ENCODE measurements at places on chromosomes 1 and 21. TPM values are rescaled to one million over a fixed set of nuclear protein-coding genes. Genes with fewer than 3 reads are reported as not detected.

GRCh38 chr1:67923074-67923473 lies 89.8 kb upstream of the GNG12 start:
- H3K27ac ChIP-seq: no peak overlapping the region
- no peak overlapping the region for H3K4me3 ChIP-seq
- DNase-seq: no peak
- H3K36me3 ChIP-seq: no peaks in the 10 kb centered on the region

DNA sequence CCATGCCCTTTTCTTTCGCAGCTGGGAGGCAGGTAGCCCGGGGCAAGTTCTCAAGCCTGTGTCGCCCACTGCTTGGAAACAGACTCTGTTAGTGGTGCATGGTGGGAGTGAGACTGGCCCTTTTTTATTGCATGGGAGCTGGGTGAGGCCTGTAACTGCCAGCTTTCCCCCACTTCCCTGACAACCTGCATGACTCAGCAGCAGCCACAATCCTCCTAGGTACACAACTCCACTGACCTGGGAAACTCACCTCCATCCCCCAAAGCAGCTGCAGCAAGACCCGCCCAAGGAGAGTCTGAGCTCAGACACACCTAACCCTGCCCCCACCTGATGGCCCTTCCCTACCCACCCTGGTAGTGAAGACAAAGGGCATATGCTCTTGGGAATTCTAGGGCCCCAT lies 25.8 kb downstream of the PIGP start:
- no peak overlapping the region for H3K27ac ChIP-seq
- peak; percentile 66 for DNase-seq
- H3K4me1 ChIP-seq: peaks cover 14% of the 10 kb centered on the region
- H3K4me3 ChIP-seq: no peak overlapping the region
- no peaks in the 10 kb centered on the region for H3K36me3 ChIP-seq
- no peaks in the 10 kb centered on the region for H3K27me3 ChIP-seq

DNA sequence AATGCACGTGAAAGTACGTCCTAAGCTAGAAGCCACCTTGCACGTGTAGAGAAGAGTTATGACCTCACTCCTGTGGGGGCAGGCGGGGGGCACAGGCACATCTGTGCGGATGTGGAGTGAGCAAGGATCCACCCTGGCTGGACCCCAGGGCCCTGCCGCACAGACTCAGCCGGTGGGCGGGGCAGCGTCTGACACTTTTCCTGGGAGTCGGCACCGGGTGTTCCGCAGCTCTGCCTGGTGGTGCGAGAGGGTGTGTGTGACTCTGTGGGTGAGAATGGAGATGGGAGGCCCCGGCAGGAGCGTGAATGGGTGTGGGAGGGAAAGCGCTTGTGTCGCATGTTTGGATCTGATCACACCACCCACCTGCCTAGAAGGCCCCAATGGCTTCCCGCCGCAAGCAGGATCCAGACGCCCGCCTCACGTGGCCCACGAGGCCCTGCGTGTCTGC lies 29.5 kb downstream of the RAP1GAP start:
- H3K36me3 ChIP-seq: no peaks in the 10 kb centered on the region
- no peak overlapping the region for H3K4me3 ChIP-seq

GRCh38 chr1:59236721-59237545 lies 60.0 kb upstream of the FGGY start:
- no peaks in the 10 kb centered on the region for H3K27me3 ChIP-seq
- H3K27ac ChIP-seq: no peak overlapping the region
- DNase-seq: no peak
- no peaks in the 10 kb centered on the region for H3K36me3 ChIP-seq
- no peak overlapping the region for H3K4me3 ChIP-seq

Gene CFHR5
- not detected for total RNA-seq

GRCh38 chr1:230138561-230139239 lies 71.7 kb downstream of the GALNT2 start:
- H3K4me3 ChIP-seq: no peak overlapping the region
- no peak overlapping the region for H3K27ac ChIP-seq
- DNase-seq: no peak
- no peaks in the 10 kb centered on the region for H3K4me1 ChIP-seq

DNA sequence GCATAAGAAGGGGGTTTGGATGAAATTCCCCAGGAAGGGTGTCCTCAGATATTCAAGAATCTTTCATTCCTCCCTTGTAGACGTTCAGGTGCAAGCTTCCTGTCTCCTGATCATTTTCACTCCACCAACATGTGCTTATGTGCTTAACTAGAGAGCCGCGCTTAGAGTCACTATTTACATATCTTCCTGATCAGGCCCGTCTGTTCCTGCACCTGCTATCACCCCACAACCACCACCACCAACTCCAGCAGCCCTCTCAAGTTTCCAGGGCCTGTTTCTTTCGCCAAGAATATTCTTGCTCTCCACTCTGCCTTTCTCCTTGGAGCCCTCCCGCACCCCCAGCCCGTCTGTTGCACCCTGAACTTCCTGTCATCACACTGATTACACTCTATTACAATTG lies 113.4 kb downstream of the SPSB1 start:
- H3K4me3 ChIP-seq: no peak overlapping the region
- no peak overlapping the region for H3K27ac ChIP-seq
- H3K36me3 ChIP-seq: no peaks in the 10 kb centered on the region
- H3K27me3 ChIP-seq: no peaks in the 10 kb centered on the region
- H3K4me1 ChIP-seq: no peaks in the 10 kb centered on the region
- no peak for DNase-seq

Gene INAVA
- 54.3 TPM for total RNA-seq

Gene FMO3
- not detected for total RNA-seq

- H3K4me1 ChIP-seq: no peaks in the 10 kb centered on the region
- DNase-seq: no peak
- H3K27ac ChIP-seq: no peak overlapping the region
- peaks cover 16% of the 10 kb centered on the region for H3K27me3 ChIP-seq
- no peak overlapping the region for H3K4me3 ChIP-seq
Measured at GRCh38 chr1:223180731-223181321, 37.8 kb upstream of the TLR5 start.

DNA sequence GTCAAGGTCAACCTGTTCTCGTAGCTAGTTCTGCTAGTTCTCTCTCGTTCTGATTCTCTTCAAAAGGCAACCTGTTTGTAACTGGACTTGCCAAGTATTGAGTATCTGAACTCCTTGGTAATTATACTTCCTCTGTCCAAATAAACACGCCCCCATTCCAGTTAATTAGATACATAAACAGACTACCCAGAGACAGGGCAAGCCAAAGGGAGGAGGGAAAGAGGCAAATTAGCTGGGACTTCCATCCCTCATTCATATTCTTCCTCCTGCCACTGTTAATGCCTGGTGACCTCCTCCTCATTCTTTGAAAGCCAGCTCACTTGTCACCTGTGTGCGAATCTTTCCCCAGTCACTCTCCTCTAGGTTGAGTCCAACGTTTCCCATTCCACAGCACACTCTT lies 62.9 kb downstream of the LPAR3 start:
- no peak overlapping the region for H3K4me3 ChIP-seq
- no peaks in the 10 kb centered on the region for H3K4me1 ChIP-seq
- DNase-seq: no peak
- H3K27ac ChIP-seq: no peak overlapping the region
- no peaks in the 10 kb centered on the region for H3K36me3 ChIP-seq

Gene HMCN1
- total RNA-seq: 7.4 TPM

DNA sequence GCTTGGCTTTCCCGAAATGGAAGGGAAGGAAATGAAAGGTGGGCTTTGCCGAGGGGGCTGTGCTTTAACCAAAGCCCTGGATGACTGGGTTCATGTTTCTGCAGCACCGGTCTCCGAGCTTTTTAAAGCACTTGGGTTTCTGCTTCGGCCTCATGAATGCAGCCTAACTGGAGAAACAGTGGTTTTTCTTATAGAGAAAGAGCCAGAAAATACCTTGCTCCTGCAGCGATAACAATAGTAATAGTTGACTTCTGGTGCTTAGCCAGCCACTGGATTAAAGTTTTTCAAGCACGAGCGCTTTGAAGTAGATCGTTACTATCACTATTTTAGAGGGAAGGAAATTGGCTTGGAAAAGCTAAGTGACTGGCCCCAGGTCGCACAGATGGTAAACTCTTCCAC lies 500 bp upstream of the DOCK7 start:
- peak overlapping the region; percentile 66 for H3K27ac ChIP-seq

Gene LRRC8D
- 30.9 TPM for total RNA-seq

GRCh38 chr1:51799372-51799771 lies 79.2 kb downstream of the NRDC start:
- DNase-seq: no peak
- H3K27me3 ChIP-seq: no peaks in the 10 kb centered on the region
- H3K4me3 ChIP-seq: no peak overlapping the region

Gene NAXE
- 129 TPM for total RNA-seq

DNA sequence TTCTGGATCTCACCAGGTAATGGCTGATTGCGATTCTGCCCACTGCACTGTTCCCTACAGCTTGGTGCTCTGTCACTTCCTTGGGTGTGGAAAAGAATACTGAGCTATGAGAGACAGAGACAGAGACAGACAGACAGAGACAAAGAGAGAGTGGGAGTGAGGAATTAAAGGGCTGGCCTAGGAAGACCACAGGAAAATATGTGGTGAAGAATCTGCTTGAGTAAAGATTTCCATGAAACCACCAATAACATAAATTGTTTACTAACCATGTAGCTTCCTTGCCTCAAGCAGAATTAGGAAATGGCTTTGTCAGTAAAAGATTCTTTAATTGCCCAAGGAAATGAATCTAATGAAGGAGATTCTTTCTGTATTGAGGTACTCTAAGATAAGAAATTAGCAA lies 54.4 kb downstream of the MPZL1 start:
- peaks cover 78% of the 10 kb centered on the region for H3K36me3 ChIP-seq
- no peaks in the 10 kb centered on the region for H3K27me3 ChIP-seq
- H3K4me3 ChIP-seq: no peak overlapping the region
- no peak overlapping the region for H3K27ac ChIP-seq
- no peak for DNase-seq

- no peaks in the 10 kb centered on the region for H3K27me3 ChIP-seq
- H3K4me1 ChIP-seq: peaks cover 11% of the 10 kb centered on the region
- peak; percentile 95 for DNase-seq
- H3K4me3 ChIP-seq: peak within 1 kb of the TSS; percentile 86
Measured at GRCh38 chr1:17011439-17012307, at the start of gene ATP13A2. TSS of gene ATP13A2 (minus strand) at chr1:17011928. CDS start at chr1:17011738, 190 bp downstream.

DNA sequence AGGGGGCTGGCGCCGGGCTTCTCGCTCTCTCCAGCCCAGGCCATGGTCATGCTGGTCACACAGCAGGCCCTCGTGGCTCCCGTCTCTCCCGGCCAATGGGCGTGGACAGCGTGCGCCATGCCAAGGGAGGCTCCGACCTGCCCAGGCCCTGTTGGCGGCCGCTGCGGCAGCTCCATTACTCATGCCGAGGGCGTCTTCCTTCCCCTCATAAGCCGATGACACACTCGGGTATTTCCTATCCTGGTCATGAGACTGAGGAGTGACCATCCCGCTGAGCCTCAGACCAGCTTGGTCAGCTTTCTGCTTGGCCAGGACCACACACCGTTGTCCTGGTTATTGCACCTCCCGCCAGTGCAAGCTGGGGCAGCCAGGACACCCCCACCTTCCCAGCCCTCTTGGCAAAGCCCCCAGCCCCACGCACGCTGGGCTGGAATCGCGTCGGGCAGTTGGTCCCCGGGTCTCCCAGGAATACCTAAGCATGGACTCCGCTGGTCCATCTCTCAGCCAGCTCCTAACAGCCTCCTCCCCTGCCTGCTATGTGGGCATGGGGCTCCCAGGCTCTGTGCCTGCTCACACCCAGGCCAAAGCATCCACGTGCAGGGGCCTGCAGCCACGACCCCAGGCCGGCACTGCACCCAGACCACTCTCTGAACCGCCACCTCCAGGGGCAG lies 49.8 kb downstream of the ARHGEF16 start:
- no peak overlapping the region for H3K27ac ChIP-seq
- no peak for DNase-seq
- no peaks in the 10 kb centered on the region for H3K36me3 ChIP-seq
- H3K4me1 ChIP-seq: no peaks in the 10 kb centered on the region
- H3K27me3 ChIP-seq: no peaks in the 10 kb centered on the region
- H3K4me3 ChIP-seq: no peak overlapping the region

Gene S100A1
- total RNA-seq: 2.1 TPM

Gene CFAP45
- 0.55 TPM for total RNA-seq

Gene SLC30A7
- total RNA-seq: 26.2 TPM

DNA sequence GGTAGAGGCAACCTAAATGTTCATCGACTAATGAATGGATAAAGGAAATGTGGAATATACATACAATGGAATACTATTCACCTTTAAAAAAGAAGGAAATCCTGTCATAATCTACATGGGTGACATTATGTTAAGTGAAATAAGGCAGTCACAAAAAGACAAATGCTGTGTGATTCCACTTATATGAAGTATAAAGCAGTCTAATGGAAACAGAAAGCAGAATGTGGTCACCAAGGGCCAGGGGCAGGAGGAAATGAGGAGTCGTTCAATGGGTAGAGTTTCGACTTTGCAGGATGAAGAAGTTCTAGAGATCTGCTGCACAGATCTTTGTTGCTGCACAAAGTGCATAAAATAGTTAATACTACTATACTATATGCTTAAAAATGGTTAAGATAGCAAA lies 7.8 kb downstream of the DIPK1A start:
- H3K36me3 ChIP-seq: no peaks in the 10 kb centered on the region
- H3K4me1 ChIP-seq: no peaks in the 10 kb centered on the region

DNA sequence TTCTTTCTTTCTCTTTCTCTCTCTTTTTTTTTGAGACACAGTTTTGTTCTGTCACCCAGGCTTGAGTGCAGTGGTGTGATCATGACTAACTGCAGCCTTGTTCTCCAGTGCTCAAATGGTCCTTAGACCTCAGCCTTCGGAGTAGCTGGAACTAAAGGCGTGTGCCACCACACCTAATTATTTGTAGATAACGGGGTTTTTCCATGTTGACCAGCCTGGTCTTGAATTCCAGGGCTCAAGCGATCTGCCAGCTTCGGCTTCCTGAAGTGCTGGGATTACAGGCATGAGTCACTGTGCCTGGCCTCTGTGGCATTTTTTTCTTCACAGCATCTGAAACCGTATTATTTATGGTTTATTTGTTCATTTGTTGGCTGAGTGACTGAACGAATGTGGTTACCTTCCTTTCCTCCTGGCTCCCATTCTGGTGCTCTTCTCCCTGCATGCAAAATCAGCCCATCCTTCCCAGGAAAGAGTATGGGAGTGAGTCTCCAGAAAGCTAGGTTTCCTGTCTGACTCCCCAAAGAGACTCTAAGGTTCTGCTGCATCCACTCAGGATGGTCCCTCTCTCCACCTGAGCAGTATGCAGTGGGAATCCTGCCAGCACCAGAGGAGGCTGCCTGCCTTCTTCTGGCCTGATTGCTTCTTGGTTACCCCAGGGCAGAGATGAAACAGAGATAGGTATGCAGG lies 155.0 kb upstream of the BEND5 start:
- H3K4me3 ChIP-seq: no peak overlapping the region
- no peaks in the 10 kb centered on the region for H3K4me1 ChIP-seq
- H3K27me3 ChIP-seq: no peaks in the 10 kb centered on the region
- no peaks in the 10 kb centered on the region for H3K36me3 ChIP-seq
- no peak overlapping the region for H3K27ac ChIP-seq

Gene NUDC
- 113 TPM for total RNA-seq

Gene SMCP
- total RNA-seq: not detected

Gene NT5C1A
- not detected for total RNA-seq

DNA sequence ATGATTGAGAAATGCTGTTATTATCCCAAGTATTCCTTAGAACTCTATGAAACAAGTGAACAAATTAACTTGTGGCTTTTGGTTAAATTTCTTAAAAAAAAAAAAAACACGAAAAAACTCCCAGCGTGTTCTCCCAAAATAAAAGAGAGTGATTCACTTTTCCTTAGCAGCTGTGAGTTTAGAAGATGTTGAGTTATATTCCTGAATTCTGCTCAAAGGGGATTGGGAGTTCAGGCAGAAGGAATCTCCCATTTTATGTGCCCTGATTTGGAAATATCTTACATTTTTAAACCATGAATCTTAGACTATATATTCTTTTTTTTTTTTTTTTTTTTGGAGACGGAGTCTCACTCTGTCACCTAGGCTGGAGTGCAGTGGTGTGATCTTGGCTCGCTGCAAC lies 34.3 kb downstream of the SMG7 start:
- peaks cover 16% of the 10 kb centered on the region for H3K36me3 ChIP-seq
- no peak overlapping the region for H3K27ac ChIP-seq
- no peak for DNase-seq
- H3K27me3 ChIP-seq: no peaks in the 10 kb centered on the region
